ENCODE measurements at places on chromosomes 12 and 14. TPM values are rescaled to one million over a fixed set of nuclear protein-coding genes. Genes with fewer than 3 reads are reported as not detected.

Gene PRH2
- not detected for total RNA-seq

Gene FAM186B
- total RNA-seq = 0.07 TPM

Gene ZDHHC22
- not detected for total RNA-seq

Gene SSPN
- not detected for total RNA-seq

Gene CCDC88C
- total RNA-seq = 73.7 TPM

Gene FZD10
- not detected for total RNA-seq

Gene P2RX2
- not detected for total RNA-seq

Gene SOAT2
- total RNA-seq = 0.79 TPM

Gene LRP1-AS
- total RNA-seq = not detected

Gene WNT5B
- total RNA-seq = not detected

Gene GPR132
- 27.7 TPM for total RNA-seq

Gene OTX2
- not detected for total RNA-seq

Gene SBNO1
- total RNA-seq = 49.6 TPM

Gene LRRC10
- total RNA-seq = not detected

Gene AMIGO2
- total RNA-seq = 17.1 TPM

Gene PPP4R3A
- 105 TPM for total RNA-seq

Gene CRIP2
- 1.1 TPM for total RNA-seq

Gene SERPINA1
- 140 TPM for total RNA-seq

Gene C14orf180
- not detected for total RNA-seq
